ENCODE measurements at places on chromosomes 1 and 21.

GRCh38 chr1:84635429-84635828 lies 54.8 kb downstream of the SSX2IP start:
- DNase-seq = no peak

GRCh38 chr1:207822124-207822601 lies 70.3 kb downstream of the CD46 start:
- DNase-seq = no peak

DNA sequence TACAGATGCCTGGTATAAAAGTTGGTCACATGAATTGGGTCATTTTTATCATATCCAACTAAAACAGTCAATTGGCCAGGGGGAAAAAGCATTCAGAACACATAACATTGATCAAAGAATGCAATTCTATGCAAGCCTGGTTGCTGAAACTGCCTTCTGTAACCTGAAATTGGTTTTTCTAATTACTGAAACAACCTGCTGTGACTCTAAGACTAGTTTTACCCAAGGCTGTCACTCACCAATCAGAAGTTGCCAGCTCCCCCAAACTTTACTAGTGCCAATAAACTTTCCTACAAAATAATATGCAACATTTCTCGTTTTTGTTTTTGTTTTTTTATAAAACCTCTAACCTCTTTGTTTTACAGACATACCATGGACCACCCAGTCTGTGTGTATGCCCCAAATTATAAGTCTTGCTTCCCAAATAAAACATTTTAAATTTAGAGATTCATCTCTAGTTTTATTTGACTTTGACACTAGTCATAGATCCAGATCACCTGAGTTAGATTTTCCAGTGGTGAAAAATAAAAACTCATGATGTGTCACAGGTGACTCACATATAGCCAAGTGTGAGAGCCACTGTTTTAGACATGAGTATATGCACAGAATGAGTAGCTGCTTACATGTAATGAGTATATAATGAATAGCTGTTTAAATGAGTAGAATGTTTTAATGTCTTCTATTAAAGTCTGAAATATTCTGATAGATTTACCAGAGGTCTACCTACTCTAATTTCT lies 64.2 kb upstream of the CR2 start:
- DNase-seq = no peak

DNA sequence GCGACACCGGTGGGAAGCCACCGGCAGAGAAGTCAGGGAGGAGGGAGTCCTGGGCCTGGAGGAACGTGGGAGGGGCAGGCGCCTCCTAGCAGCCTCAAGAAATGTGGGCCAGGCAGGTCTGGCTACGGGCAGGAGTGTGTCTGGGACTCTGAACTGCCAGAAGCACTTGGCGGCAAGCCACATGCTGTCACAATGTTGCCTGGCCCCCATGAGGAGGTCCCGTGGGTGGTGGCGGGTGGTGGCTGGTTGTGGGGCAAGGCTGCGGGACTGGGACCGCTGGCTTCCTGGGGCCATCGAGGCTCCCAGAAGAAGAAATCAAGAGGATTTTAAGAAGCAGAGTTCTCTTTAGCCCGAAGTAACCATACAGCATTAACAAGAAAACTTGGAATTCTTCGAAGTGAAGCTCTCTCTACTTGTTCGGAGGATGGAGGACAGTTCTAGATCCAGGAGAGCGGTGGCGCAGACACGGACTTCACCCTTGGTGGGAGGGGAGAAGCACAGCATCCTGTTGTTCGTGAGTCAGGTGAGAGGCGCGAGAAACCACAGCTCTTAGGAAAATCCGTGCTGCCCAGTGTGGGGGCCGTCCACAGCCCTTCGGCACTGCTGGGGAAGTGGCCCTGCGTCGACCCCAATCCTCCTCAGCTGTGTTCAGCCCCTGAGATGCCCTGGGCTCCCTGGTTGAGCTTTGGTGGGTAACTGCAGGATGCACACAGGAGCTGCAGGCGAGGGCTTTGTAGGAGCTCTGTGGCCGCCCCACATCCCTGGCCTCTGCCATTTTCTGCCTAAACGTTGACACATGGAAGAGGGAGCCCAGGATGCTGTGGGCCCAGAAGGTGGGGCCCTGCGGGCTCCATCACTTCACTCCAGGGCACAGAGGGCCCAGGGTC lies 12.4 kb downstream of the SKI start:
- no peak for DNase-seq

DNA sequence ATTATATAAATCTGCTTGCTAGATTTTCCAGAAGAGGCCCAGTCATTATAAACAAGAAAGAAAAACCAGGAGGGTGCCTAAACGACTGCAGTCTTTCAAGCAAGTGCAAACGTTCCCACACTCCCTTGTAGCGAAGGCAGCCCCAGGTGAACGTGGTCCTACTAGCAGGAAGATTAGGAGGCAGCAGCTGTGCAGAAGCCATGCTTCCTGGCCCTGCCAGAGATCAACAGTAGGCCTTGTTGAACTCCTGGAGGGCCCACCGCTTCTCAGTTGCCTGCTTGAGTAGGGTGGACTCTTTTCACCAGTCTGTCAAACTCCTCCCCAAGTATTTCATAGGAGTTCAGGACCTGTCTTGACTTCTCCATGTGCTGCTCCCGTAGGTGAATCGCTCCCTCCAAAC lies 163.0 kb upstream of the GORAB start:
- no peak for DNase-seq

DNA sequence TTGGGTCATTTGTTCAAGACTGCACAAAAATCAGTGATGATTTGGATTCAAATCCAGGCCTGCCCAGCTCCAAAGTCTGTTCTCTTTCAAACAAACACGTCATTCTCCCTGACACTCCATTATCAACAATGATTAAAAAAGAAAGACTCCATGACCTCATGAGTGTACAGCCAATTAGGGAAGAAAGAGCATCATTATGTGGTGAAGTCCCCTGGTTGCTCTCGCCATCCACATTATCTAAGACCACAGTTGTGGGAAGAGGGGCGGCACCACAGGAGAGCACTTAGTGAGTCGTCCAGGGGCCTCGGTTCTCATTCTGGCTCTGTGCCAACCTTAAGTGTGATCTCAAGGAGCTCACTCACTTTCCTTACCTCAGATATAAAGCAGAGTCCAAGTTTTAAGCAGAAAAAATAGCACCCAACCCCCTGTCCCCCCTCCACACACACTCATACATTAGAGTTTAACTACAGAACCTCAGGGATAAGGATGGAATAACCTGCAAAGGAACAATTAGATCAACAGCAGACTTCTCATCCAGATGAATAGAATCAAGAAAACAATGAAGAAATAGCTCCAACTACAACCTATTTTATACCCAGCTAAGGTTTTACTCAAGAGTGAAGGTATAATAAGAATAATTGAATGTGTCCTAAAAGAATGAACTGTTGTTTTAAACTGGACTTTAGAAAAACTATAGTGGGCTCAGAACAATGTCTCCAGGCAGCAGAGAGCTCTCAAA lies 47.8 kb downstream of the COL6A1 start:
- no peak for DNase-seq

- no peak for DNase-seq
These were observed 4.1 kb downstream of the FLVCR1 start for GRCh38 chr1:212862111-212862690.

DNA sequence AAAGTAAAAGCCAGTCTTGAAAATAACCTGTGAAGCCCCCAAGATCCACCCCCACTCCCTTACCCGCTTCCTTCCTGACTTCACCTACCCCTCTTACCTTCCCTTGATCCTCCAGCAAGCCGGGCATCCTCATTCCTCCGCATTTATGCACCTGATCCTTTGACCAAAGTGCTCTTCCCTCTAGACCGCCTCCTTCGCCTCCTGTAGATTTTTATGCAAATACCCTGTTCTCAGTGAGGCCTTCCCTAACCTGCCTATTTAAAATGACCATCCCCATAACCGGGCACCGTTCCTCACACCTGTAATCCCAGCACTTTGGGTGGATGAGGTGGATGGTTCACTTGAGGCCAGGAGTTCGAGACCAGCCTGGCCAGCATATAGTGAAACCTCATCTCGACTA lies 1.1 kb upstream of the NENF start:
- DNase-seq = no peak

DNA sequence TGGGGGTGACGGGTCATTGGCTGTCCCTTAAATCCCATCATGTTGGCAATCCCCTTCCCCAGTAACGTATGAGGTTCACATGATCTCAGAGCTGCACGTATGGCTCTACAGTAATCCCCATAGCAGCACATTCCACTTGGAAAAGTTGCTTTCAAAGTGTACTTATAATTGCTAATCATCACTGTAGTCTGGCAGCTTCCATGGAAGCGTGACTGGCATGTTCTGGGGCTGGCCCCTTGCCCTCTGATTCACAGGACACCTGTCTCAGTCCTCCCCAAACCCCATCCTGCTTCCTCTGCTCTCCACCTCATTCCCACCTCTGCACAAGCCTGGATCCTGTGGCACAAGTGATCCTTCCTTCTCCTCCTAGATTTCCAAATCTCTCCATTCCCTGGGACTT lies 102.2 kb downstream of the TSEN15 start:
- no peak for DNase-seq

DNA sequence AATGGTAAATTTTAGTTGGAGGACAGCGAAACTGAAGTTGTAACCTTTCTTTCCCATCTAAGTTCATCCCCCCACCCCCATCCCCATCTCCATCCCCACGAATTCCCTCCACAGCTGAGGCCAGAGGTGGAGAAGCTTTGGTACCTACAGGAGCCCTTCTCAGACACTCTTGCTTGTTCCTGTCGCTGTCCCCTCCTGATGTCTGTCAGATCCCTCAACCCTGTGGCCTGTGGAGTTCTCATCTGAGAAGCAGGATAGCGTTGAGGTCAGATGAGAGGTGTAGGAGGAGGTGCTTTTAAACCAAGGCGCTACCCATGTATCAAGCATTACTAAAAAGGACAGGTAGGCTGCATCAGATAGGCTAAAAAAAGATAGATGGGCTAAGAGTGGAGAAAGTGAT lies 769 bp downstream of the NTPCR start:
- no peak for DNase-seq

- no peak for DNase-seq
These were observed 100.0 kb upstream of the SLC44A3 start for GRCh38 chr1:94719926-94720793.

DNA sequence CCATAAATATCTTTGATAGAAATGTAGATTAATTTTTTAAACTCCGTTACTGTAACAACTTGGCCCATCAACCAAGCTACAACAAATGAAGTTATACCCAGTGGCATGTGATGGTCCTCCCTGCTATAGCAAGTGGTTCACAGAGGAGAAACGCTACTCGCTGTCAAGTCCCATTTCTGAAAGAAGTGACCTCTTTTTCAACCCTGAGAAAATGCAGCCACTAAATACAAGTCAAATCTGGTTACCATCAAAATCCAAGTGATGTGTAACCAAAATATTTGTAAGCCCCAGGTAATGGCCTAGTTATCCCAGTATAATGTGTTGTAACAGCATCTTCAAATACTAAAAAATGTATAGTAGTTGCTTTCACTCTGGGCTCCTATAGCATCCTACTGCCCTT lies 151.8 kb downstream of the MIS18A start:
- no peak for DNase-seq

GRCh38 chr1:238232084-238232710 lies 341.5 kb upstream of the ZP4 start:
- no peak for DNase-seq
